ENCODE measurements at places on chromosomes 3 and 15.

- DNase-seq, result no peak
Observed at GRCh38 chr15:65783872-65784271, 8.2 kb downstream of the DENND4A start.

- DNase-seq, result no peak
Observed at GRCh38 chr3:177596248-177596815, 399.1 kb upstream of the TBL1XR1 start.

- no peak for DNase-seq
Observed at GRCh38 chr3:58880182-58880581, 169.6 kb downstream of the CFAP20DC start.

- no peak for DNase-seq
Observed at GRCh38 chr3:112362221-112362620, 29.3 kb downstream of the CD200 start.

GRCh38 chr3:160225176-160226025 lies at the start of gene C3orf80:
TSS of gene C3orf80 (plus strand) at chr3:160225422. CDS start at chr3:160225636, 214 bp downstream.
- DNase-seq, result peak; percentile 33

DNA sequence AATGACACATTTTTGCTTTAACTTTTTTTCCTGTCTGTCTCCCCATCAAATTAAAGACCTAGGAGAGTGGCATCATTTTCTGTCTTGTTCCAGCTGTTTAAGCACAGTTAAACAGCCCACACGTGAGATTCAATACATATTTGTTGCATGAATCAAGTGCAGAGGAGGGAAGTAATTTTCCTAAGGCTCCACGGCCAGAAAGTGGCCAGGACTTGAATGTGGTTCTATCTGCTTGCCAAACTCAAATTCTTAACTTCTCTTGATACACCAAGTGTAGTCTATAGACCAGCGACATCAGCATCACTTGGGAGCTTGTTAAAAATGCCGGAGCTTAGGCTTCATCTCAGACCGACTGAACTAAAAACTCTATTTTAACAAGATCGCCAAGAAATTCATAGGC lies 724.8 kb upstream of the CFAP20DC start:
- no peak for DNase-seq

GRCh38 chr15:83955806-83956265 lies 279.7 kb upstream of the GOLGA6L4 start:
- no peak for DNase-seq

DNA sequence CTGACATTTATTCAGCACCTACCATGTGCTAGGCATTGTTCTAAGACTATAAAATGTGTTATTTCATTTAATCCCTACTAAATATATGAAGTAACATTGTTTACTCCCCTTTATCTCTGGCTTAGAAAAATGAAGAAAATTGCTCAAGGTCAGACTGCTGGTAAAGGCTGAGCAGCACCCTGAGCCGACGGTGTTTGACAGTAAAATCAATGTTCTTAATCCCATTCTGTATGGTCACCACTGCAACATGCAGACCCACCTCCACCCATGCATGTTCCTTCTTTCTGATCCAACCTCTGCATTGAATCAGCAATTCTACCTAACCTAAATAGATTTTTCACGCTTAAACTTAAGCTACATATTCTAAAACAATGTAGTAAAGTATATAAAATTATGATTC lies 216.5 kb downstream of the ZBBX start:
- DNase-seq, result no peak

DNA sequence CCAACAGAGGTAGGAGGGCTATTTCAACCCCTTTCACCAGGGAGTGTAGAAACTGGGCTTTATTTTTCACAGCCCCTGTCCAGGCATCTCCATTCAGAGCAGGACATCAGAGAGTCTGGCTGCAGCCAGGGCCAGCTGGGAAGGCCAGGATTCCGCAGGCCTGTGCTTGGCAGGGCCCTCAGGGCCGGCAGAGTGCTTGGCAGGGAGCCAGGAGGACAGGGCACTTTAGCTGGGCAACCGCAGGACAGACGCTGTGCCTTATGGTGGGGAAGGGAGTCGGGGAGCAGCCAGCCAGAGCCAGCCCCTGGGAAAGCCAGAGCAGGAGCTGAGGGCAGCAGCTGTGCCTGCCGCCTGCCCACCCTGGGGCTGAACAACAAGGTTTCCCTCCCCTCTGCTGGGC lies 34.5 kb upstream of the IQCF6 start:
- peak; percentile 15 for DNase-seq

DNA sequence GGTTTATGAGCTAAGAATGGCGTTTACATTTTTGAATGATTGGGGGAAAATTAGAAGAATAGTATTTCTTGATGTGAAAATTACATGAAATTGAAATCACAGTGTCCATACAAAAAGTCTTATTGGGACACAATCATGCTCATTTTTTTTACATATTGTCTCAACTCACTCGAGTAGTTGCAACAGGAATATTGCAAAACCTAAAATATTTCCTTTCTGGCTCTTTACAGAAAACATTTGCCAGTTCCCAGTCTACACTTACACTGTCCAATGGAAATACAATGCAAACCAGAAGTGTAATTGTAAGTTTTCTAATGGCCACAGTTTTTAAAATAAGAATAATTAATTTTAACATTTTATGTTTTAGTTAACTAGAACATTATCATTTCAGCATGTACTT lies 137.8 kb downstream of the SAMMSON start:
- DNase-seq, result no peak

GRCh38 chr3:46440531-46441294 lies 24.0 kb downstream of the LTF start:
- no peak for DNase-seq

- no peak for DNase-seq
Observed at GRCh38 chr15:55240125-55240760, 43.5 kb upstream of the RSL24D1 start.

DNA sequence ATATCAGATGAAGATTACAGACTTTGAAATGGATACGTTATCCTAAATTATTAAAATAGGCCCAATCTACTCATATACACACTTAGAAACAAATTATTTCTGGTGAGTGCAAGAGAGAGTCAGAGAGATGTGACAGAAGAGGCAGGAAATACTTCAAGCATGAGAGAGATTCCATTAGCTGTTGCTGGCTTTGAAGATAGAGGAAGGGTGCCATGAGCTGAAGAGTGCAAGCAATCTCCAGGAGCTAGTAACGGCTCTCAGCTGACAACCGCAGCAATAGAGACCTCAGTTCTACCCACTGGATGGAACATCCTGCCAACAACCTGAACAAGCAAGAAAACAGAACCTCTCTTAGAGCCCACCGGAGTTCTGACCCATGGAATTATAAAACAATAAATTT lies 270.7 kb upstream of the SLITRK3 start:
- no peak for DNase-seq

GRCh38 chr3:171358881-171359198 lies 101.4 kb downstream of the TNIK start:
- no peak for DNase-seq

- DNase-seq, result no peak
Observed at GRCh38 chr3:181618260-181618659, 93.5 kb upstream of the SOX2 start.

DNA sequence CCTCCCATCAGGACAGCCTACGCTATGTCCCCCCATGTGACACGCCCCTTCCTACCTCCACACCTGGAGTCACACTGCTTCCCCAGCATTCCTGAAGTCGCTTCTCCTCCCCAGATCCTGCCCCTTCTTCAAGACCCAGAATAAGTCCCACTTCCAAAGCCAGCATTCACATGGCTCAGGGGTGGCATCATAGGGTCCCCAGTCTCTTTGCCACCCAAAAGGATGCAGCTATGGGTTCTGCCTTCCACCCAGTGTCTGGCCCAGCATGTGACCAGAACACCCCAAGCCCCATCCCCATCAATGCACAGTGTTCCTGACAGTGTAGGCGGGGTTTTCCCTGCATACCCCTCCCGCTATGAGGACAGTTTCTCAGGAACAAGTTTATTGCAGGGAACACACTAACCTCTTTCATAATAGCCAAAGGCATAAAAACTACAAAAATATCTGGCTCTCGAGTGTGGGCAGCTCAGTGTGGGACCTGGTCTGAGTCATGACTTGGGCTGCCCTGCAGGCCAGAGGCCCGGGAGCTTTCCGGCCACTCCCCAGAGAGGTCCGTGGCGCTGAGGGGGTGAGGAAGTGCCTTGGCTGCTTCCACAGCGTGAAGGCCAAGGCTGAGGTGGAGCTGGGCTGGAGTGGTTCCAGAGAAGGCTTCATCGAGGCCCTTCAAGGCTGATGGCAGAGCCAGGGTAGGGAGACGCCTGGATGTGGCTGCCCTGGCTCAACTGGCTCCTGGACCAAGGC lies 5.8 kb downstream of the ISLR start:
- no peak for DNase-seq

- DNase-seq, result no peak
Observed at GRCh38 chr3:3064297-3064696, 45.9 kb downstream of the IL5RA start.

DNA sequence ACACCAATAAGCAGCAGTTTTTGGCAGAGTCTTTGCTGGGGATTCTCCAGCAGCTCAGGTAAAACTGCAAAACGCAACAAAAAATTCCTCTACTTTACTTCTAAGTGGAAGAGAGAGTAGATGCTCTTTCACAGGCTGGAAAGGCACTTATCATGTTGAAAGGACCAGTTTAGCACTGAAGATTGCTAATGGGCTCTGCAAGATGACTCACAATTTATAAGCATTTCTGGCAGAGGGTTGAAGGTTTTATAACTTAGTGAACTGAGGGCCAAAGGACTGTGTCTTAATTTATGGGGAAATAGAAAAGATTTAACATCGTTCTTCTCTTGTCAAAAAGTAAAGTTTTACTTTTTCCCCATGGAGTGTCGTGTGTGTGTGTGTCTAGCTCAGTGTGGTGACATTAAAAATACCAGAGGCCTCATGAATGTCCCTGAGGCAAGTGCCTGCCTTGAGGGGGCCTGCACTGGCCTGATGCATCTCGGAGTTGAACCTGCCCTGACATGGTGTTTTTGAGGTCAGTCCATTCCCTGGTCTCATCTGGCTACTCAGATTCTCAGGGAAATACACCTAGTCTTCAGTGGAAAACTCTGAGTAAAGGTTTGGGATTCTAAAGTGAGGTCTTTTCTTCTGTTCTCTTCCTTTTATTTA lies 1092.0 kb downstream of the NAALADL2 start:
- DNase-seq, result no peak

DNA sequence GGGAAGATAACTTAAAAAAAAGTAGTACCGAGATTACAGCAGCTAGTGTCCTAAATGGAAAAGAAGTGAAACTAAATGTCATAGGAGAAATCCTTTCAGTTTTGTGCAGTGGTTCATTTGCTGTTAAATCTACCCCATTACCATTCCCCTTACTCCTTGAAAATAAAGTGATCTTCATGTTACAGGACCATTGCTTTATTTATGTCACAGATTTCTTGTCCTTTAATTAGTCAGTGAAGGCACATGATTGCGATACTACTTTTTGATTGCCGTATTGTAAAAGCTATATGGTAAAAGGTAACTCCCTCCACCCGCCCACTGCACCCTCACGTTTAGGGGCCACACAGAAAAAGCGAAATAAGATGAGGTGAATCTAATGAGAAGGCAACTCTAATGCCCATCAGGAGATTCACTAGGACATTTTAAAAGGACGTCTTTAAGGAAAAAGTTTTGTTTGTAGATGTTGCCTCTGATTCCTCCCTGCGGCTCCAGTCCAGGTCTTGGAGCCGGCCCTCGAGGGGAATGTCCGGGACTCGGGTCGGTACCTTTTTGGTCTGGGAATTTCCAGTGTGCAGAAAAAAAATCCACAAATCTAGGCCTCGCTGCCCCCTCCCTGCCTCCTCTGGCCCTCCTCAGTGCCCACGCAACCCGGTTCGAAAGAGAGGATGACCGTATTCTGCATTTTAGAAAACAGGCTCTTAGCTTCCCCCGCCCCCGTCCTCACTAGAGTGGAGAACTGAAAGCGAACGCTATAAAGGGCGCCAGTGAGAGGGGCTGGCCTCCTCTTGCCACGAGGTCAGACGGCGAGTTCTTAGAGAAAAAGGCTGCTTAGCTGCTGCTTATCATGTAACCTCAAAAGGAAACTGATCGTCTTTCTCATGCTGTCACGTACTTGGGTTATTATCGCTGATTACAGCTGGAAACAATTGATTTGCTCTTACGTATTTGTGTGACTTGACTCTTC lies 21.8 kb upstream of the NFKBIZ start:
- DNase-seq, result no peak

- no peak for DNase-seq
Observed at GRCh38 chr3:78762121-78762520, 1005.7 kb downstream of the ROBO1 start.

DNA sequence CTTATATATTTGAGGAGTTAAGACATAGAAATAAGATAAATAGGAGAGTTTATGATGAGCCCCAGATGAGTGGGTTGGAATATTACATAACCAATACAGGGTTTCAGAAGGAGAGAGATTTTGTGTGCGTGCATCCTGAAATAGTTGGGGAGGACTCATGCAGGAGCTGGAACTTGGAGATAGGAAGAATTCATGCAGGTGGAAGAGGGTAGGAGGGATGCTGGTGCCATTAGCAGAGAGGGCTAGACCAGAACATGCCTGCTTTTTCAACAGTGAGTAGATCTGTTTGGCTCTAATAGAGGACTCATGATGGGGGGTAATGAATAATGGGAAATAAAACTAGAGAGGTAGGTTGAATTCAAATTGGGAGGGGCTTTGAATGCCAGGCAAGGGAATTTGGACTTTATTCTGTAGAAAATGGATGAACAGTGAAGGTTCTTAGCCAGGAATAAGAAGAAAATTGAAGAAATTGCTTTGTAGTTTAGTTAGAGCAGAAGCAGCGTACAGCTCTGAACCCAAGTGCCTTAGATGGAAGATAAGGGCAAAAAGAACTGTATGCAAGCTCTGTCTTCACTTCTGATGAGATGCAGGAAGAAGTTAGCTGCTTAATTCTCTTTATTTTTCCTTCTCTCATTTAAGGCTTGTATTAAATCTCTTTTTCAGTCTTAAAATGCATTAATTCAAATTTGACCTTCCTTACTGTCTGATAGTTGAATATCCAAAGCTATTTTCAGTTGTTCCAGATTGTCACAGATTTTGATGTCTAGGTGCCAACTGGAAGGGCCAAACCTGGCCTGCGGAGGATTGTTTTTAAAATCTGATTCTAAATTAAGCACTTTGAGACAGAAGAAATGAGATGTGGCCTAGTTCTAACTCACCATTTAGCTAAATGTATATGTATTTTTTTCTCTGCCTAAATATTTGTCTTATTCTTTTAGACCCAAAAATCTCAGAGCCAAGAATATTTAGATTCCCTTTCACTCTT lies 86.3 kb downstream of the PPM1L start:
- no peak for DNase-seq

GRCh38 chr3:47247131-47248064 lies 35.2 kb downstream of the KIF9 start:
- DNase-seq, result no peak

DNA sequence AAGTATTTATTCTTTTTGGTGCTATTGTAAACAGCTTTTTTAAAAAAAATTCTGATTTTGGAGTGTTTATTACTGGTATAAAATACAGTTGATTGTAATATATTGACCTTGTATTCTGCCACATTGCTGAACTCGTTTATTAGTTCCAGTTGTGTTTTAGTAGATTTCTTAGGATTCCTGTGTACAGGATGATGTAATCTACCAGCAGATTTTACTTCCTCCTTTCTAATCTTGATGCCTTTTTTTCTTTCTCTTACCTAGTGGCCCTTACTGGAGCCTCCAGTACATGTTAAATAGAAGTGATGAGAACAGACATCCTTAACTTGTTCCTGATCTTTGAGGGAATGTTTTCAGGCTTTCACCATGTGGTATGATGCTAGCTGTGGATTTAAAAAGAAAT lies 70.4 kb upstream of the KY start:
- no peak for DNase-seq

DNA sequence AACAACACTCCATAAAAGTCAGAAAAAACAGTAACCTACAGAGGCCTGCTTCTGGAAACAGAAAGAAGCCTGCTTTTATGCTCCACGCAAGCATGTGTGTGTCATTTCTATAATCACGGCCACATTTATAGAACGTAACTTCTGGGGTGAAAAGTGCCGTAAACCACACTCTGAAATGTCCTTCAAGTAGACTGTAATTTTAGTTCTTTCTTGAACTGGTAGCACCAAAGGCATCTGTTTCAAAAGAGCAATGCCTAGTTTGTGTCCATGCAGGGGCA lies 19.5 kb upstream of the CMTM7 start:
- DNase-seq, result no peak

Measured in NCI-H1417 (cell line).